ENCODE measurements at places on chromosomes 16 and 17.

- H3K27me3 ChIP-seq, result no peaks in the 10 kb centered on the region
- H3K4me3 ChIP-seq, result no peak overlapping the region
- H3K4me1 ChIP-seq, result peaks cover 27% of the 10 kb centered on the region
- H3K36me3 ChIP-seq, result no peaks in the 10 kb centered on the region
- H3K27ac ChIP-seq, result peak overlapping the region; percentile 22
Observed at GRCh38 chr17:29143894-29144293, 36.3 kb downstream of the MYO18A start.

- peaks cover 83% of the 10 kb centered on the region for H3K27me3 ChIP-seq
- H3K4me1 ChIP-seq, result peaks cover 18% of the 10 kb centered on the region
- H3K27ac ChIP-seq, result no peak overlapping the region
Observed at GRCh38 chr16:85138825-85139627, 26.8 kb upstream of the CIBAR2 start.

DNA sequence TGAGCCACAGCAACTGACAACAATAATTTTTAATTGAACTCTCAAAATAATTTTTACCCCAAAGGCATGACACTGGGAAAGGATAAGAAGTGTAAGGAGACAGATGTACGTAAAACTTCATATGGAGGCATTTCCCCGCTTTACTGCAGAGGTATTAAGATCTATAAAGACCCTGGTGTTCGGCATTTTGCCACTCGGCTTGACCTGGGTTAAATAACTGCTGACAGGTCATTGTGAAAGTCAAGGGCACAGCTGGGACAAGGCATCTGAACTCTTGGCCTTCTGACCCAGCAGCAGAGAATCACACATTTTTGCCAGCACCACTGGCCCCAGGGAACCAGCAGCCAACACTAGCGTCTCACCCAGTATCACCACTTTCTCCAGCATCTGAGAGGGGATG lies 372.1 kb downstream of the SOX9 start:
- no peak overlapping the region for H3K4me3 ChIP-seq
- H3K27ac ChIP-seq, result no peak overlapping the region
- DNase-seq, result no peak
- no peaks in the 10 kb centered on the region for H3K4me1 ChIP-seq
- H3K36me3 ChIP-seq, result no peaks in the 10 kb centered on the region

DNA sequence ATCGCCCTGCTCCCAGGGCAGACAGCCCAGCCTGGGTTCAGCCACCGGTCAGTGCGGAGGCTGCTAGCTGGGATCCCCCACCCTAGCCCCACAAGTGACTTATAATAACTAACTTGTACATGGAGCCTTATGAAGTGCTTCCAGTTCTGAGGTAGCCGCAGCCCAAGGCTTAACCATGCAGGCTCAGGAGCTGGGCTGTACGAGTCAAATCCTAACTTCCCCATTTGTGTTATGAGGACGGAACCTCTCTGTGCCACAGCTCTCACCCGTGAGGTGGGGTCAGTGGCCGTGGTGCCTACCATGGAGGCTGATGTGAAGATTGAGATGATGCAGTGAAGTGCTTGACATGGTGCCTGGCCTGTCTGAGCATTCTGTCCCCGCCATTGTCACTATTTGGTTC lies 27.8 kb upstream of the GOSR2 start:
- H3K36me3 ChIP-seq, result no peaks in the 10 kb centered on the region
- no peaks in the 10 kb centered on the region for H3K27me3 ChIP-seq
- no peak overlapping the region for H3K27ac ChIP-seq
- no peaks in the 10 kb centered on the region for H3K4me1 ChIP-seq
- no peak for DNase-seq
- no peak overlapping the region for H3K4me3 ChIP-seq

GRCh38 chr16:15887283-15887682 lies 1.1 kb downstream of the CEP20 start:
- peak overlapping the region; percentile 98 for H3K4me3 ChIP-seq
- no peaks in the 10 kb centered on the region for H3K36me3 ChIP-seq
- no peaks in the 10 kb centered on the region for H3K27me3 ChIP-seq
- no peak for DNase-seq
- peaks cover 27% of the 10 kb centered on the region for H3K4me1 ChIP-seq
